SJSA1 (cell line): ENCODE measurements at places on chromosomes 3 and 15. TPM values are rescaled to one million over a fixed set of nuclear protein-coding genes. Genes with fewer than 3 reads are reported as not detected.

DNA sequence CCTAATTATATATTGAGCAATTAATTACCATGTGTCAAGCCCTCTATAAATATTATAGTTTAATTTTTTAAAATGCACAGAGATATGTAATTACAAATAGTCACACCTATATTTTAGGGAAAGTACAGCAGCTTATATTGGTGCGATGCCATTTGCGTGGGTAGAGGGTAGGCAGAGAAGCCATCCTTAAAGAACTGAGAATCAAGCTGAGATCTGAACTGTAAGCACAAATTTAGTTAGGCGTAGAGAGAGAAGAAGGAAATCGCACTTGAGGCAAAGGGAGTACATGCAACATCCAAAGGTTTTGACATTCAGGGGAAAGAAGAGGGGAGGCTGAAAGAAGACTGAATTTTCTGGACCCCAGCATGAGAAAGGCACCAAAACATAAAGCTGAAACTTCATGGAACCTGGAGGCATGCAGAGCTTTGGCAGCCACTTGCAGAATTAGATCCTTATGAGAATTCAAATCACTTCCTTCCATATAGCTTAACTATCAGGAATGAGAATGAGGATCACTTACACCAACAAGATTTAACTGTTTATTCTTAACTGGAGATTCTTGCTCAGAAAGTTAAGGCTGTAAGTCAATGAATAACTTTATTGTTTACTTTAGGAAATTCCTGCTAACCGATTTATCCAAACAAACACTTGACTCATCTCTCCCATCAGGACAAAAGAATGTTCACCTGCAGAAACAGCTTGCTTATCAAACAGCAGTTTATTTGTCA lies 114.3 kb downstream of the TGFBR2 start:
- no peak for DNase-seq

GRCh38 chr3:33537133-33537532 lies 96.9 kb upstream of the UBP1 start:
- no peak for DNase-seq

DNA sequence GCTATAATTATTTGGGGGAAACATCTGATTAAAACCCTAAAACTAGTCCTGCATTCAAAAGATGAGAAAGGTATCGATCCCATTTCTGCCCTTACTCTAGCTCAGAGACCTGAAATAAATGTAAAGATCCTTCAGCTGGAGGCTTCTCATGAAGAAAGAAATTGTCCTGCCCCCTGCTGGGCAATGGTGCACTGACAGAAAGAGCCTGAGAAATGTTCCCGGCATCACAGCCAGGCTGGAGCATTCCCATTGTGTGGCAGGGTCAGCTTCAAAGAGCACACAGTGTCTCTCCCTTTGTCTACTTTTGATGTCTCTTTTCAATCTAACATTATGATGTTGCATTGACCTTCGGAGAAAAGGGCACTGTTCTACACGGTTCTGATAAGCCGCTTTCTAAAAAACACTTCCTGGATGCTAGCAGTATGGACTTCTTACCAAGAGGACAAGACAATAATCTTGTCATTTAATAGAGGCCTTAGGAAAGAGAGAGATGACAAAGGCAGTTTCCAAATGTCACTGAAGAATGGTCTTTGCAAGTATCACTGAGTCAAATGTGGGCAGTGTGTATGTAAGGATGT lies 287.5 kb downstream of the MAGI1 start:
- peak; percentile 38 for DNase-seq

- peak; percentile 75 for DNase-seq
Observed at GRCh38 chr3:120908030-120908794, at the start of gene STXBP5L. Gene STXBP5L, plus strand, starts transcription at chr3:120908205. Its CDS starts 1,374 bp downstream, at chr3:120909579.

DNA sequence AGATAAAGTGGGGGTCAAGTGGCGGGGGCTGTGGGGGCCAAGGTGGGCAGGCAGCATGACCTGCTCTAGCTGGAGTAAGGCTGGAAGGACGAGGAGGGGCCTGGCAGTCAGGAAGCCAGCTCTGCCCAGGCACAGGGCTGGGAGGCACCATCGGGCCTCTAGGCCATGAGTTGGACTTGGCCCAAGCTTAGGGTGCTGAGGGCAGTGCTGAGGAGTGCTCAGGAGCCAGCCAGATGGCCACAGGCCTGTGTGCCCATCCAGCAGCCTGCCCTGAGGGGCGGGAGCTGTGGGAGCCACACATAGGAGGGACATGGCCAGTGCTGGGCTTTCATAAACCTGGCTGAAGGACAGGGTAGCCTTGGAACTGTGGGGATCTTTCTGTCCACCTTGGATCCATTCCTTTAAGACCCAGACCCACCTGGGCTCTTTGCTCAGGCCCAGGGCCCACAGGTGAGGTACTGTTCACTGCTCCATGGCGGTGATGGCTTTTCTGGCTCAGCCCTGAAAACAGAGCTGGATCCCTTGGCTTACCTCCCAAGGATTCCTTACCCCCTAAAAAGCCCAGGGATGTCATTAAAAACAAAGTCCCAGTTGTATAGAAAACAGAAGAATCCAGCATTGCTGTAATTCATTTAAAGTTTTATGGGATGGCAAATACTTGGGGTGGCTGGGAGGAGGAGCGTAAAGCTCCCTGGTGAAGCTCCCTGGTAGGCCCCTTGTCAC lies 137.0 kb downstream of the DNAJB8 start:
- no peak for DNase-seq

GRCh38 chr3:186359078-186359477 lies 3.0 kb downstream of the DGKG start:
- DNase-seq = no peak

DNA sequence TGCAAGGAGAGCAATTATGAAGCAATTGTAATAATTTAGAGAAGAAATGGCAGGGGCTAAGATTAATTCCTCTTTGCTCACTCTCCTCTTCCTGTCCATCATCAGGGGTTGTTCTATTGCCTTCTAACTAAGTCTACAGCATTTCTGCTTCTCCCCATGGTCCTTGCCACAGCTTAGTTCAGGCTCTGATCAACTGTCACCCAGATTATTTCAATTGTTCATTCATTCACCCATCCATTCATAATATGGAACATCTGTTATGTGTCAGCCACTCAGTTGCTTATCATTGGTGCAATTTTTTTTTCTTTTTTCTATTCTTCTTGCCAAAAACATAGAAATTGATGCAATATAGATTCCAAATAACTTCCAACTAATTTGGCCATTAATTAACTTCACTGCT lies 93.2 kb downstream of the CD47 start:
- no peak for DNase-seq

- DNase-seq = no peak
Observed at GRCh38 chr15:100860829-100861510, 18.7 kb upstream of the ALDH1A3 start.

DNA sequence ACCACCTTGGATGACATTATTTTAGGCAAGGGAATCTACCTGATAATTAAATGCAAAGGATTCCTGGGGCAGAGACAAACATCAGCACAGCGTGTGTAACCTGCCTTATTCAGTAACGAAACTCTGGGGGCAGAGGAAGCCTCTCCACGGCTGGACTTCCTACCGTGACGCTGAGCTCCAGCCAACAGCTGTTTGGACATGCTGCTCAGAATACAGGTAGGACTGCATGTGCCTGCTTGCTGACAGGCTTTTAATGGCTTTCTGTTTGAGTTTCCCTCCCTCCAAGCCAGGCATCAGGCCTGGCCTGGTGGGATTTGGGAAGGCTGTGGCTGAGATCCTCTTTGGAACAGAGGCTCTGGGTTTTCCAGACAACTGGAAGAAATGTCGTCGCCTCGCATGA lies 150.6 kb downstream of the ADAMTS17 start:
- DNase-seq = no peak

GRCh38 chr3:108287146-108287545 lies 9.2 kb upstream of the HHLA2 start:
- DNase-seq = no peak

GRCh38 chr15:72235298-72235697 lies 4.3 kb upstream of the PKM start:
- DNase-seq = no peak

- no peak for DNase-seq
Observed at GRCh38 chr3:96996009-96996408, 181.6 kb downstream of the EPHA6 start.

- no peak for DNase-seq
Observed at GRCh38 chr3:127745656-127746399, 73.1 kb downstream of the ABTB1 start.

GRCh38 chr3:197292648-197293047 lies 5.8 kb downstream of the DLG1 start:
- DNase-seq = no peak

GRCh38 chr3:165624761-165625160 lies 212.5 kb downstream of the BCHE start:
- no peak for DNase-seq

GRCh38 chr15:51132384-51133139 lies 37.9 kb upstream of the TNFAIP8L3 start:
- DNase-seq = peak; percentile 70

Gene KCNH8
- not detected in 2 replicates for total RNA-seq

Gene ST3GAL6
- total RNA-seq = not detected in 2 replicates

Gene SIN3A
- 11.7 and 29.4 TPM in 2 replicates for total RNA-seq

Gene DUOXA2
- not detected in 2 replicates for total RNA-seq

Gene TAGLN3
- total RNA-seq = not detected in 2 replicates

Gene SCAANT1
- total RNA-seq = not detected in 2 replicates

Gene MEIS2
- 3.0 and 4.2 TPM in 2 replicates for total RNA-seq

Gene KBTBD12
- total RNA-seq = not detected in 2 replicates
